ENCODE measurements at places on chromosomes 5 and 9.
A peak's percentile ranks its signal among the peaks of the same experiment; 100 is the strongest.

- DNase-seq: no peak
These were observed 917.5 kb downstream of the TAF11L14 start for GRCh38 chr5:18551716-18552115.

GRCh38 chr5:159571501-159572244 is 241.4 kb upstream of the IL12B start:
- no peak for DNase-seq

GRCh38 chr9:31683116-31683515 is 701.3 kb upstream of the ACO1 start:
- peak; percentile 10 for DNase-seq

DNA sequence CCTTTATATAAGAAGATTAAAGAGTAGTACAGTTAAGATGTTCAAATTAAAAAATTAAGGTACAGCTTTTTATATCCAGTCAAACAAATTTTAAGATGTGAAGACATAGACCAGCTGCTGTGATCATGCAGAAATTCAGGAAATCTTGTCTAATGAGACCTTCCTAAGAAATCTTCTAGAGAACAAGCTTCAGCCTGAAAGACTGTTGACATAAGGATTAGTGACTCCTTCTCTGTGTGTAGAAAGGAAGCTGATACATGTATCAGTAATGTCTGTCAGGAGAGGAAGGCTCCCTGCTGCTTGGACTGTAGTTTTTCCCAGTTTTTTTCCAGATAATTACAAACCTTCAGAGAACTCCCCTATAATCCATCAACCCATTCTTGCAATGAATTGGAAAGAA is 75.8 kb upstream of the PCSK5 start:
- no peak for DNase-seq

DNA sequence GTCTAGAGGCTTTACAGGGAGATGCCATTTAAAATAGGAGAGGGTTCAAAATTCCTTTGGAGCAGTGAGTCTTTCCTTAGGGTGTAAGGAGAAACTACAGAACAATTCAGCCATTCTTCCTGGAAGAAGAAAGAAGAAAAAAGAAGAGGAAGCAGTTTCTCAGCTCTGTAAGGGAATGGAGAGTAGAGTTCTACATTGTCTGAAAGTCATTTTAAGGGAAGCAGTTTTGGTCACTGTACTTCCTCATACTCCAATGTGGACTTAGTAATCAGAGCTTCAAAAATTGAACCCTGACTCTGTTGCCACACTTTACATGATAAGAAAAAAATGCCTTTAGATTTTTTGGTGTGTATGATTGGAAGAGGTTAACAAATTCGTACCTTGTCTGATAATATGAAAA is 122.4 kb downstream of the LRRC70 start:
- no peak for DNase-seq

DNA sequence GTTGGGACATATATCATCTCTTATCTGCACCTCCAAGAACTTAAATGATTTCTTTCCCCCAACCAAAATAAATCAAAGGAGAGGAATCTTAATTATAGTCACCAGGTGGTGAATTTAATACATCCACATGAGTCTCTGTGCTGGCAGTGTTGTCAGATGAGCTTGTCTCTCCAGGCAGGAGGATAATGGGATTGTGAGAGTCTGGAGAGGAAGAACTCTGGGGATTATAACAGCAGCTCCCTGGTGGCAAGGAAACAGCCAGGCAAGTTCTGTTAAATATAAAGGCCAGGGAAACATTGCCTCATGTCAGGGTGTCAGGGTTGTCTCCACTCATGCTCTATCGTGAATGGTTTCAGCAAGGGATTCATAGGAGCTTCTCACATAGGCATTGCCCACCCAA is 80.8 kb downstream of the TLR4 start:
- DNase-seq: no peak

DNA sequence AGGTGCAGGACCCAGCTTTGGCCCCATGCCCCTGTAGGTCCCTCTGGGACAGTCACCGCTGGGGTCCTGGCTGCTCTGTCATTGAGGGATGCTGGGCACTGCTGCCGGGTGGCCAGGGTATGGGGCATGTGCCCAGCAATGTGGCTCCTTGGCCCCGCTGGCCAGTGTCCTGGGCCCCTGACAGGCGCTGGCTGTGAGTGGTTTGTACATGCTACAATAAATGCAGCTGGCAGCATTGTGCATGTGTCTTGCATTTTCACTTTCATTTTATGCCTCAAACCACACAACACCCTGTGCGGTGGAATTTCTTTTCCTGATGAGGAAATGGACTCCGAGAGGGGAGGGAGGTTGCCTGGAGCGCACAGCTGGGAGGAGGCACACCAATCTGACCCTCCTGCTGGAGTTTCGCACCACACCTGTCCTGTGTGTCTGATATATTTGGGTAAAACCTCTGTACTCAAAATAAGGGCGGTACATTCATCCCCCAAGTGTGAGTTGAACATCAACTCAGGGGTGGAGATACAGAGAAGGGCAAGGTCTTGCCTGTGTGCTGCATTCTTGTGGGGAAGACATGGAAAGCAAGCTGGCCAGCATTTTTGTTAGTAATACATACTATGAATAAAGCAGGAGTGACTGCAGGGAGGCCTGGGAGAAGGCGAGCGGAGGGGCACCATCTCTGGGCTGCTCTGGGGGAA is 11.7 kb downstream of the TSPAN17 start:
- DNase-seq: no peak

GRCh38 chr9:135129137-135129695 is 41.7 kb downstream of the OLFM1 start:
- no peak for DNase-seq

DNA sequence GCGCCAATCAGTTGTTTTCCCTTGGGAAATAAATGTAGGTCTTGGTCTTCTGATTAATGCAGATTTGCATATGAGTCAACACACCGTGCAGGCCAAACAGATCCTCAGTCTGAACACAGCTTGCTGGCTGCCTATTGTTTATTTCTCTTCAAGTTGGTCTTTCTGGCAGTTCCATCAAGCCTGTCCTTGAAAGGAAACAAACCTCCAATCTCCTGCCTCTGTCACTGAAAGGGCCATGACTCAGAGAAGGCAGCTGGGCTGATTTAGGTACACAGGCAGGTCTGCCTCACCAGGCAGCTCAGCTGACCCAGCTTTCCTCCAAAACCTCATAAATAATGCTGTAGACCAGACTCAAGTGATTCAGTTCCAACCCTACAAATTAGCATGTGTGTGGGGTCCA is 175.9 kb downstream of the MAN2A1 start:
- DNase-seq: peak; percentile 65

DNA sequence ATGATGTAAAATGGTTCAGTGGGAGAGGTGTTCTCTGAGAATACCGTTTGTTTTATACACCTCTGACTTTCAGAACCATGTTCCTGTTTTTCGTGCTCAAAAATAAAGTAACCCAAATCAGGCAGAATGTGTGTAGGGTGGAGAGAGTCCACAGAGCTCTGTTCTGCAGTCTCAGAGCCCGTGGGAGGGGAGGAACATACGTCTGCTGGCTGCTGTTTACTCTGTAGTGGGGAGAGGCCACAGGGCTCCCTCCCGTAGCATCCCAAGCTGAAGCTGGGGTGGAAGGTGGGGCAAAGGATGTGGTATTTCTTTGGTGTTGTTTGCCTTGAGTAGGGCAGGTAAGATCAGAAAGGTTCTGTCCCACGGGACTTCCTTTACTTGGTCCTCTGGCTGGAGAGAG is 348.5 kb downstream of the DNAH5 start:
- no peak for DNase-seq

DNA sequence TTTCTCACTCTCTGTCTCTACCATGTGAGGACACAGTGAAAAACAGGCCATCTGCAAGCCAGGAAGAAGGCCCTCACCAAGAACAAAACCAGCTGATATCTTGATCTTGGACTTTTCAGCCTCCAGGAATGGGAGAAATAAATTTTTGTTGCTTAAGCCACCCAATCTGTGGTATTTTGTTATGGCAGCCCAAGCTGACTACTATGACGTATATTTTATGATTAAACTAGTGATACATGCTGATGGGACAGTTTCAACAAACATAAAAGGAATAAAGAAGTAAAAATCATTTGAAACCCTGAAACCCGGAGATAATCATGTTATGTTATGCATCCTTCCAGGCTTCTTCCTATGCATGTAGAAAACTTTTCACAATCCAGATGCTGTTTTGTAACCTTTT is 71.5 kb upstream of the ERBIN start:
- no peak for DNase-seq

DNA sequence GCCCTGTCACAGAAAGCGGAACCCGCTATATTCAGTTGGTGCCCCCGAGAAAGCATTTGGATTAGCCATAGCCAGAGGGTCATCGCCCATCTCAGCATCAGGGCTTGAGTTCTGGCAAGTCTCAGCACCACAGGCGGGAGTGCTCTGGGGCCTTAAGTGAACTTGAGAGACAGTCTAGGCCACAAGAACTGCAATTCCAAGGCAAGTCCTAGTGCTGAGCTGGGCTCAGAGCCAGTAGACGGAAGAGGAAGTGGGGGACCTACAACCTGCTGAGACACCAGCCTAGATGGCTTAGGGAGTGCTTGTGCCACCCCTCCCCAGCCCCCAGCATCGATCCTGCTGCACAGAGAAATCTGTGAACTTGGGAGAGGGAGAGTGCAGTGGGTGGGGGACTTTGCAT is 594.9 kb downstream of the CCDC171 start:
- DNase-seq: no peak

Data from NCI-H345 (cell line).